ENCODE measurements at places on chromosomes 7 and 10. TPM values are rescaled to one million over a fixed set of nuclear protein-coding genes. Genes with fewer than 3 reads are reported as not detected.

GPRIN2 gene
- total RNA-seq, result not detected

MMD2 gene
- total RNA-seq, result not detected

FOXP2 gene
- not detected for total RNA-seq

PIK3CG gene
- 0.66 TPM for total RNA-seq

AKR1B15 gene
- total RNA-seq, result 0.22 TPM

TMEM273 gene
- not detected for total RNA-seq

BMPER gene
- 24.5 TPM for total RNA-seq

CTTNBP2 gene
- not detected for total RNA-seq

CADPS2 gene
- total RNA-seq, result 19.9 TPM

Data from placental pericyte (primary cell).